Lower lobe of right lung (tissue), 2 donors: ENCODE measurements at places on chromosomes 3 and 15. TPM values are rescaled to one million over a fixed set of nuclear protein-coding genes. Genes with fewer than 3 reads are reported as not detected.
A peak's percentile ranks its signal among the peaks of the same experiment; 100 is the strongest.

GRCh38 chr15:69074843-69075224 is 60.3 kb downstream of the NOX5 start:
- DNase-seq = no peak

DNA sequence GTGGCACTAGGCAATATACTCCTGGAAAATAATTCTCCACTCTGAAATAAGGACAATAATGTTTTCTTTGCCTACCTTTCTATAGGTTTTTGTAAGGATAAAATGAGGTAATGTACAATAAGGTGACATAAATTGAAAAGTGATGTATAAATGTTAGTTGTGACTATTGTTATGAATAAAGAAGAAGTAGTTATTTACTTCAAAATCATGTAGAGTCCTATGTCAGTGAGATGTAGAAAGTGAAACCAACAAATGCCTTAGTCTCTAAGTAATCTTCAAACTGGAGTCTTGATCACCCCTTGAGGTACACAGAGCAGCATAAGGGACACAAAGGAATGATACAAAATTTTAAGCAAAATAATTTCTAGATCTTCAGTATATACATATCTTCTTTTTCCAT is 60.3 kb upstream of the TP63 start:
- no peak for DNase-seq

- DNase-seq = no peak
Observed at GRCh38 chr3:45437383-45437782, 49.0 kb downstream of the LARS2 start.

GRCh38 chr3:60989626-60990441 is 261.4 kb downstream of the FHIT start:
- DNase-seq = no peak

DNA sequence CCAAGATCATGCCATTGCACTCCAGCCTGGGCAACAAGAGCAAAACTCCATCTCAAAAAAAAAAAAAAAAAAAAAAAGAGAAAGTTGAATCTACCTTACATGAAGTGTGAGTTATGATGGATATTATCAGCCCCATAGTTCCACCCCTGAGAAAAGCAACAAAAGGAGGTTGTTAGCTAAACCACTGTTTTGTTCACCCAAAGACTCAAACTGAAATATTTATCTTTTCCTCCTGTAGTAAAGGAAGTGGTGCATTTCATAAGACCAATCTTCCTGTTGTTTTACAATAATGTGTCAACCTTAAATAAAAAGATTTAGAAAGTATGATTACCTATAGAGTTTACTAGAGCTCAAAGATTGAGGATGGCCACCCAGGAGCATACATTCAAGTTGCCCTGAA is 18.7 kb upstream of the TRMT10C start:
- DNase-seq = no peak

DNA sequence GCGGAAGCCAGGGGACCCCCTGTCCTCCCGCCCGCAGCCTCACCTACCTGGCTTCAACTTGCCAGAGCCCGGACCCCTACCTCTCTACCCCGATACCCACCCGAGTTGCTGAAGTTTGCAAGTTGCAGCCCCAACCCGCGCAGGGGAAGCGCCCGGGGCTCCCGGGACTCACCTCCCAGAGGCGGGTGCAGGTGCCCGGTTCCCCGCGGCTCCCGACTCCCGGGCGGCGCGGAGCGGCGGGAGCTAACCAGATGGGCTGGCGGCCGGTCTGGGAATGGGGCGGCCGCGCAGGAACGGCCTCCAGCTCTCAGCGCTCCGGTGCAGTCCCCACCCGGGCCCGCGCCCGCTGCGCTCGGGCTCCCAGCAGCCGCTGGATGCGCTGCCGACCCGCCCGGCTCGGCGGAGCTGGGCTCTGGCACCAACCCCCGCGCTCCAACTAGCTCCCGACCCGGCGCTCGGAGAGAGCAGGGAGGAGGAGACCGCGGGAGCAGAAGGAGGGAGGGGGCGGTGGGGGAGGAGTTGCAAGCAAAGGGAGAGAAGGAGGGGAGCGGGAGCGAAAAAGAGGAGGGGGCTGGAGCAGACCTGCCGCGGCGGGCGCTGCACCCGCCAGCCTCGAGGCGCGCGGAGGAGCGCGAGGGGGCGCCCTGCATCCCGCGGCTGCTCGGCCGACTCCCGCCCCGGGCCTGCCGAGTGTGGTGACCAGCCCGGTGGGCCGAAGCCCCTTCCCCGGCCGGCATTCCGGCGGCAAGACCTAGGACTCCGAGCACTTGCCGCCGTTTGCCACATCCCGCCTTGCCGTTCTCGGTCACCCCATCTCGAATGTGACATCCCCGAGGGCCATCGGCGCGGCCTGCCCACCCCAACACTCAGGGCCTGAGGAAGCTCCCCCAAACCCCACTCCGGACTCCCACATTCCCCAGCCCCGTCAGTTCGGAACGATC is at the start of gene SEMA5B:
Gene SEMA5B (minus strand): TSS at position 472 of the 941 bp plus-strand sequence. CDS start 66,500 bp downstream, outside the sequence.
- DNase-seq = peak; percentile 46

GRCh38 chr3:126473292-126474168 is 2.2 kb downstream of the ZXDC start:
- DNase-seq = peak; percentile 28

GRCh38 chr3:7421065-7421464 is 560.1 kb downstream of the GRM7 start:
- DNase-seq = no peak

DNA sequence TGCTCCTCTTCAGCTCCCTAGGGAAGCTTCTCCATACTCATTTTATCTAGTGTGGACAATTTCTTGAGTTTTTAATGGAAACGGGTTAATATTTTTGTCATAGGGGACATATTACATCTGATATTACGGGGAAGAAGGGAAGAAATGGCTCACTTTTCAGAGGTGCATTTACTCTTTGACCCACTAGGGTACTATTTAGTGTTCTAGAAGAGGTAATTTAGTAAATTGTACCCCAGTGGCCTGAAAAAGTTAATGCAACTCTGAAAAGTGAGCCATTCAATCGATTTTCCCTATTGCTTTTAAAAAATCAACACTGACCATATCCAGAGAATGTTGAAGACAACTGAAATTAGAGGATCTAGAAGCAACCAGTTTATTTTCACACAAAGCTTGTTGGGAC is 71.2 kb downstream of the MAP2K5 start:
- no peak for DNase-seq

- no peak for DNase-seq
Observed at GRCh38 chr15:38354315-38354929, 99.5 kb upstream of the FAM98B start.

- no peak for DNase-seq
Observed at GRCh38 chr3:121629601-121630000, 31.1 kb downstream of the HCLS1 start.

GRCh38 chr3:52606373-52607085 is 70.1 kb downstream of the UQCC5 start:
- no peak for DNase-seq

- no peak for DNase-seq
Observed at GRCh38 chr3:122351612-122352011, 26.6 kb downstream of the CSTA start.

GRCh38 chr3:57283334-57283733 is 9.2 kb downstream of the ASB14 start:
- DNase-seq = no peak

DNA sequence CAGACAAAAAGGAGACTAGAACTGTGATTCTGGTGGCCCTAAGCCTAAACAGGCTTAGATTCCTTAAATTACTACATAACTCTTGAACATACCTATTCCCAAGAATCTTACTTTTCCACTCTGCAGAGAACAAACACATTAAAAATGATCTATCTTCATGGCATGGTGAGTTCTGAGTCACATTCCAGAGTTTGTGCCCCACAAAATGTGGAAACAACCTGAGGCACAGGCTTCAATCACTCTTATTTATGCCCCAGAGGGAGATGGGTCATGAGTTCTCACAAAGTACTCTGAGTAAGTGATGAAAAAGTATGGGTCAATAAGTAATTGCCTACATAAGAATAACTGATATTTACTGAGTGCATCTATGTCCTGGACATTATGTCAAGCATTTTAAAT is 137.5 kb upstream of the SLC2A2 start:
- no peak for DNase-seq

DNA sequence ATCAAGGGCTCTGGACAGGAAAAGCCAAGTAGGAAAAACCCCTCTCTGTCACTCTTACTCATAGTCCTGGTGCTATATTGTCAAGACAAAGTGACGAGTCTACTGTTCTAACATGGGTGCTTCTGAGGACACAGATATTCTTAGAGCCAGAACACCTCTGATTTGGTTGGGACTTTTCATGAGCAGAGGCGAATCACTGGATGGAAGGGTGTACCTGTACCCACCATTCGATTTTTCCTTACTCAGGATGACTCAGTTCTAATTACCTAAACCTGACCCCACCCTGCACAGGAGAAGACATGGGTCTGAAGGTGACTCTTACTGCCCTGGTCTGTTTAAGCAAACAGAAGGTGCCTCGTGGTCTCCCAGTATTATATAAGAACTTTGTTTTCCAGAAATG is 58.5 kb downstream of the ABCC5 start:
- DNase-seq = no peak

DNA sequence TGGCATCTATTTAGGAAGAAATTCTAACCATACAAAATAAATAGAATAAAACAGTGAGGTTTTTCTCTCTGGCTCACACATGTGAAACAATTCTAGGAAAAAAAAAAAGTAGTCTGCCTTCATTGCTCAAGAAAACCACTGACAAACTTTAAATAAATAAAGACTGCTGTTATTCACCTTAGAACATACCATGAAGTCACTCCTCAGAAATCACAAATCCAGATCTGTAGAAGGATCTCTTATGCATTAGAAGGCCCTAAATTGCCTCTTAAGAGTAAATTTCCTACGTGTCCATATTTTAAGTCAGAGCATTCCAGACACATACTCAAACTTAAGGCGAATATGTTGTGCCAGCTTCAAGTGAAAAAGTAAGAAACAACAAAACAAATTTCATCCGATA is 217.3 kb downstream of the ZIC4 start:
- no peak for DNase-seq

GRCh38 chr15:40379853-40380252 is 2.7 kb upstream of the KNSTRN start:
- peak; percentile 85 for DNase-seq

GRCh38 chr3:67916353-67916752 is 261.9 kb upstream of the SUCLG2 start:
- no peak for DNase-seq

DNA sequence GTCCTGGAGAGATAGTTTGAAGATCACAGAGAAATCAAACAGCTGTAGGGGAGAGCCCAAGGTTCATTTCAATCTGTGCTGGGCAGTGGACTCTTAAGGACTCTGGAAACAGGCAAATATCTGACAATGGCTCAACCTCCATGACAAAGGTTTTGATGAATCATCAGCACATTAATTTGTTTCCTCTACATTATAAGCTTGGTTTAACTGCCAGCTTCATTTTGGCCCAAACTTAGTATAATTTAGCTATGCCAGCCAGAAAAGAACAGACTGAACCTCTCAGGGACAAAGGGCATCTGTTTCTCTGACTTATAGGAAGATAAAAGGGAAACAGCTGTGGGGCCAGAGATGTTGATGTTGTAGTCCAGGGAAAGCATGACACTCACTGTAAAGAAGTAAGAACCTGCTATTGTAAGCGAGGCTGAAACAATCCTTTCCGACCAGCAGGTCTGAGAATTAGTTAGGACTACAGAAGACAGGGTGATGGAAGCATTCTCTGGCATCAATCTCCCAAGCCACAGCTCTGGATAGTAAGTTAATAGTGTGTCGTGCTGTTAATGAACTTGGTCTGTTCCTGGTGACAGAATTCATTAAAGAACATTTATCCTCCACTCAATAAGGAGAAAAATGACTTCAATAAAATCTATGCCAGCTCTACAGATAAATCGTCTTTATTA is 110.1 kb downstream of the KCNMB2 start:
- DNase-seq = no peak

- DNase-seq = no peak
Observed at GRCh38 chr15:41965441-41966413, 6.6 kb downstream of the EHD4 start.

- DNase-seq = no peak
Observed at GRCh38 chr3:140198242-140198641, 263.3 kb downstream of the CLSTN2 start.

DNA sequence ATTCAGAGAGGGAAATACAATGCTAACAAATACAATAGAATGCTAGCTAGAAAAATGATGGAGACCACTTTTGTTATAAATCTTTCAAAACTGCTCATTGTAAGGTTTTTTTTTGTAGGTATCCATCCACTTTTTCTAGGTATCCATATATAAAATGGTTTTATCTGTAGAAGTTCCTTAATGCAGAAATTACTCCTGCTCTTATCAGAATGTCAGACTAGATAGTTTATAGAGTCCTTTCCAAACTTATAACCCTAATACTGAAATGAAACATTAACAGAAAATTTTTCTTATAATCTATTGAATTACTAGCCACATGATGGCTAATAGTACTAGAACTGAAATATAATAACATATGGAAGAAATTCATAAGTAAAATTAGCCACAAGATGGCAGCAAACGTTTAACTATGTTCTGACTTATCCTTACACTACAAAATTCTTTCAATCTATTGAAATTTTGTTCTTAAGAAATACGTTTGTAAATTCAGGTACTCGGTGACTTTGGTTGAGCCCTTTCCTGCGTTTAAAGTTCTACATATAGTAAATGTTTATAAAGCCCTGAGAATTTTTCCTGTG is 58.5 kb downstream of the ECT2 start:
- no peak for DNase-seq

DNA sequence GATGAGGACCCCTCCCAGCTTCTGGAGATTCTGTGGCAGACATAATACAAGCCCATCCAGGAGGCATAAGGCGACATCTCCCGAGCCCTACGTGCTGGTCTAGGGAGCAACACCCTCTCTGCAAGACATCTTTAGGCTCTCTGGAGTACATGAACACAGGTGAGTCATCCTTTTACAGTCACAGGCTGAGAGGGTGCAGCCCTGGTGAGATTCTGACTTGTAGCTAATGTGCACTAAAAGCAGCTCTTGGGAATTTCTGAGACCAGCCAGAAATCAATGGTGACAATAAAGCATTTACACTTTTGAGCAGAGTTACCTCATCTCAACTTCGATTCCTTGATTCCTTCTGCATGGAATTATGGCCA is 131.1 kb downstream of the XXYLT1 start:
- DNase-seq = no peak

AMIGO3 gene
- not detected for total RNA-seq

WDR93 gene
- 1.2 TPM for total RNA-seq

CCDC32 gene
- 24.8 TPM for total RNA-seq

USP19 gene
- total RNA-seq = 60.4 TPM

HYAL2 gene
- 155 TPM for total RNA-seq

MOBP gene
- 0.18 TPM for total RNA-seq

CNTN4 gene
- 10.4 TPM for total RNA-seq

PIERCE2 gene
- total RNA-seq = 2.7 TPM

INKA1 gene
- 5.3 TPM for total RNA-seq

AGBL1 gene
- 12.0 TPM for total RNA-seq

AGTR1 gene
- total RNA-seq = 10.8 TPM

MYL3 gene
- 2.0 TPM for total RNA-seq

CXCR6 gene
- 4.3 TPM for total RNA-seq
